WTC11 (cell line): ENCODE measurements at places on chromosomes 3 and 15.

- no peak for DNase-seq
Observed at GRCh38 chr3:144415492-144415891, 443.9 kb downstream of the DIPK2A start.

DNA sequence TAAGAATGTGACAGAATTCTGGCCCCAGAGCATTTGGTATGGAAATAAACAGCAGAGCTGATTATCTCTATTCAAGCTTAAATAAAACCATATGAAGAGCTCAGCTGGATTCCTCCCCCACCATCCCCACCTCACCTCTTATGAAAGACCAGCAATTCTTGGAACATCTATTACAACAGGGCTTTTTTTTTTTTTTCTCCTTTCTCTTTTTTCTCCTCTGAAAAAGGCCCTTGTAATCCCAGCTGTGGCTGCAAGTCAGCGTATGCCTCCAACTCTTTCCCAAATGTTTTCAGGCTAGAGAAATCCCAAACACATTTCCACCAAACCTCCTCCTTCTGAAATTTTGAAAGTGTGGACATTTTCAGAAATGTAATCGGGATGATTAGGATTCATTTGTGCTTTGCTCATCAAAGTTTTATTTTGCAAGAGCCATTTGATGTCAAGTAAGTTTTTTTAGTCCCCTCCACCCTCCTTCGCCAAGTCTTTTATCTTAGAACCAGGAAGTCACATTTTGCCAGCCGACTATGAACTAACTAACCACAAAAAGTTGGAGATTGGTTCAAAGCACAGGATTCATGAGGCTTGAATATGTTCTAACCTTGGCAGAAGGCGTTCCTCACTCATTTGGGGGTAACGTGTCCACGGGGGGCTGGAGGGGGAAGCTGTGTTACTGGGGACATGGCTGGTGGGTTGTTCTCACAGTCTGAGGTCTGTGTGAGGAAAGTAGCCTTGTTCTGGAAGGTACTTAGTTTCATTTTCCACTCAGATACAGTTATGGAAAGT lies 142.0 kb upstream of the PDZRN3 start:
- no peak for DNase-seq

DNA sequence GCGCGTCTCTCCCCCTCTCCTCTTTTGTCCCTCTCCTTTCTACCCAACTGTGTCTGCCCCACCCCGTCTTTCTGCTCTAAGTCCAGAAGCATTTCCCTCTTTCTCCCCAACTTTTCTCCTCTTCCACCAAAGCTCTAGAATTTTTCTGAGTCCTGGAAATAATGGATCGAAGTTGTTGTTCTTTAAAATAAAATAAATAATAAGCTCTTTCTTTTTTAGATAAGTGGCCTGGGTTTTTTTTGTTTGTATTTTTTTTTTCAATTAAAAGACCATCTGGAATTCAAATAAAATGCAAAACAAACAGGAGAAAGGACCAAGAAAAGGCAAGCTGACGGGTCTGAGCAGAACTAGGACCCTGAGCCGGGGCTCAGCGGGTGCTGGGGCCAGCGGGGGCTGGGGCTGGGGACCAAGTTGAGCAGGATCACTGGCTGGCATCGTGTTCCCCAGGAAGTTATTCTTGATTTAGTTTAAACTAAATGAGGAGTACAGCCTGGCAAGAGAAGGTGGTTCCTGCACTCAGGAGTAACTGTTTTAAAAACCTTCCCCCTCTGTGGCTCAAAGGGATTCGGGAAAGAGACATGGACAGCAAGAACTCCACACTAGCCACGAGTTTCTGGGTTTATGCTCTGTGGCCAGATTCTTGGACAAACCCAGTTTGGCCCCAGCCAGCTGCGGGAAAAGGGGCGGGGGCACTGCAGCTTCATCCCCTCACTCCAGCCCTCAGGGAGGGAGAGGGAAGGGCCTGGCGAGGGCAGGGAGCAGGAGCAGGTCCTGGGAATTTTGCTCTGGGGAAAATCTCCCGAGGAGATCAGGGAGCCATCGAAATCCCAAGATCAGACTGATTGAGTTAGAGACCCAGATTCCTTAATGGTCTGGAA lies 8.4 kb downstream of the GATA2 start:
- peak; percentile 62 for DNase-seq

- DNase-seq: peak; percentile 35
Observed at GRCh38 chr3:141255846-141256261, 24.2 kb downstream of the PXYLP1 start.

- peak; percentile 34 for DNase-seq
Observed at GRCh38 chr3:62723166-62723913, 151.9 kb downstream of the CADPS start.

GRCh38 chr3:36488077-36488789 lies 107.9 kb downstream of the STAC start:
- no peak for DNase-seq

GRCh38 chr3:175764722-175765121 lies 905.6 kb downstream of the NAALADL2 start:
- no peak for DNase-seq
